ENCODE measurements at places on chromosomes 4 and X.
A peak's percentile ranks its signal among the peaks of the same experiment; 100 is the strongest.

- no peak for DNase-seq
Observed at GRCh38 chrX:115966920-115967319, 203.6 kb upstream of the AGTR2 start.

GRCh38 chr4:168981942-168982341, 28.1 kb downstream of the CBR4 start:
- no peak for DNase-seq

DNA sequence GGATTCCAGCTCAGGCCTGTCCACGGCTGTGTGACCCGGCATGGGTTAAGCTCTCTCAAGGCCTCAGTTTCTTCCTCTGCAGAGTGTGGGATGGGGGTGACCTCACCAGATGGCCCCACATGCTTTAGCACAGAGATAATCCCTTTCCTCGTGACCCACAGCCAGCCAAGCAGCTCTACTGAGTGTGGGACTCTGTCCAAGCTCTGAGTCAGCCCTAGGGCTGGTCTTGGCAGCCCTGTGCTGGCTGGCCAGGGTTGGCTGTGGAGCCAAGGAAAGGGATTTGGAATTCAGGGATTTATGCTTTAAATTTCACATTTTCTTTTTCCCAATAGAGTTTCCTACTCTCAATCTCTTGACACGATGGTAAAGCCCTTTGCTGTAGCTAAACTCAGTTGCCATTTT, 19.7 kb upstream of the SPON2 start:
- DNase-seq: peak; percentile 95

- no peak for DNase-seq
Observed at GRCh38 chrX:31209005-31209628, 137.3 kb upstream of the FTHL17 start.

DNA sequence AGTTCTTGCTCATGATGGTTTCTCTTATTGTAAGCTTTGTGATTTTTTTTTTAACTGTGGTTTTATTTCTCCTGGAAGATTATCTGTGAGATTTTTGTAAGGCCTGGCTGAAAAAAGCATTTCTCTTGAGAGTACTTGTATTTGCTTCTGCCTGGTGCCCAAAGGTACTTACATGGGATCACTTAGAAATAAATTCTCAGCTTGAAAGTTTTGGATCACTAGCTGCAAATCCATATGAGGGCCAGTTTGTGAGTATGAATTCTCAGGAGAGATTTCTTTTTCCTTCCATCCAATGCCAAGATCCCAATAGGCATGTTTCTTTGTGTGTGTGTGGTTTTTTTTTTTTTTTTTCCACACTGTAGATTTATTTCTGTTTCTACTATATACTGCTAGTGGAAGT, 1884.7 kb upstream of the PCDH7 start:
- DNase-seq: no peak

DNA sequence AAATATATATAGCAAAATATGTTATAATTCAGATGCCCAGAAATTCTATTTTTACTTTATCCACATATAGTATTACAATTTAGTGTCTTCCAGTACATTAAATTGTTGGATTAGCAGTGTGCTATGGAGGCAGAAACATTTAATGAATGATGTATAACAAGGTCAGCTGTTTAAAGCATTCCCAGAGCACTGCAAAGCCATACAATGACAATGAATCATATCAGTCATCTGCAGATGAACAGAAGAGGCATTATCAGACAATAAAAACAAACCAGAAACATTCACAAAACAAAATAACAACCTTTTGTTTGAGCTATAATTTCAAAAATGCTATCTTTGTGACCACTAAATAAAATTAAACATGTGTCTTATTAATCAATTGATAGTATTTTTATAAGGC, 524.2 kb downstream of the FAT4 start:
- no peak for DNase-seq

DNA sequence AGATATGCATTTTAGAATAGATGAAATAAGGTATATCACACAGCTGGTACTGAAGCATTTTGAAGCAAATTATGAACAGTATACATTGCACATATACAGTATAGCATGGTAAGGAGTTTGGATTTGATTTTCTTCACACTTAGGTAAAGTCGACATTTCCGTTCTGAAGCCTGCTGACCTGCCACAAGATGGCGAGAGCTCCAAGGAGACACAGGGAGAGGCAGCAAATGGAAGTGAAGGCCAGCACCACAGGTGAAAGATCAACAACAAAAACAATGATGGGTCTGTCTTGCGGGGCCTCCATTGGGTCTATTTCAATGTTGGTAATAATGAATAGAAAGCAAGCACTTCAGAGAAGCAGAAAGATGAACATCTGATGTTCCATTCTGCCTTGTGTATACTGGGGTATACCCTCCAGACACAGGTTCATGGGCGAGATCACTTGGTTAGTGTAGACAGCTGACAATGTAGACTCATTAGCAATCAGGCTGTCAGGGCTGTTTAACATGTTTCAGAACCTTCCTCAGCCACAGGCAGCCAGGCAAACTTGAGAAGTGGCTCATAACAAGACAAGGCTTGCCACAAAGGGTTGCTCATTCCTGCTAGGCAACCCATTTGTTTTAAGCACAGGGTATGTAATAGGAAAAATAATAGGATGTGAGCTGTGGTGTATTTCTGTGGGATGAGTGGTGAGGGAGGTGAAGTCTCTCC, 21.4 kb upstream of the NOX1 start:
- DNase-seq: peak; percentile 15

- no peak for DNase-seq
Observed at GRCh38 chr4:6908432-6909112, 1.1 kb upstream of the TBC1D14 start.

DNA sequence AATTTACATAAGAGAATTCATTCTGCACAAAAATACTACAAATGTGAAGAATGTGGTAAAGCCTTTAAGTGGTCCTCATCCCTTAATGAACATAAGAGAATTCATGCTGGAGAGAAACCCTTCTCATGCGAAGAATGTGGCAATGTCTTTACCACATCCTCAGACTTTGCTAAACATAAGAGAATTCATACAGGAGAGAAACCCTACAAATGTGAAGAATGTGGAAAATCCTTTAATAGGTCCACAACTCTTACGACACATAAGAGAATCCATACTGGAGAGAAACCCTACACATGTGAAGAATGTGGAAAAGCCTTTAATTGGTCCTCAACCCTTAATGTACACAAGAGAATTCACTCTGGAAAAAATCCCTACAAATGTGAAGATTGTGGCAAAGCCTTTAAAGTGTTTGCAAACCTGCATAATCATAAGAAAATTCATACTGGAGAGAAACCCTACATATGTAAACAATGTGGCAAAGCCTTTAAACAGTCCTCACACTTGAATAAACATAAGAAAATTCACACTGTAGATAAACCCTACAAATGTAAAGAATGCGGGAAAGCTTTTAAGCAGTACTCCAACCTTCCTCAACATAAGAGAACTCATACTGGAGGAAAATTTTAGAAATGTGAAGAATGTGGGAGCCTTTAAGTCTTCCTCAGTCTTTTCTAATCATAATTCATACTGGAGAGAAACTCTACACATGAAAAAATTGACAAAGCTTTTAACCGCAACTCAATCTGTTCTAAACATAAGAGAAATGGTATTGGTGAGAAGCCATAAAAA, 37.4 kb downstream of the ZNF718 start:
- no peak for DNase-seq

- DNase-seq: no peak
Observed at GRCh38 chr4:47071901-47072341, 40.6 kb downstream of the GABRB1 start.

- no peak for DNase-seq
Observed at GRCh38 chr4:53962516-53963225, 101.7 kb downstream of the CHIC2 start.

DNA sequence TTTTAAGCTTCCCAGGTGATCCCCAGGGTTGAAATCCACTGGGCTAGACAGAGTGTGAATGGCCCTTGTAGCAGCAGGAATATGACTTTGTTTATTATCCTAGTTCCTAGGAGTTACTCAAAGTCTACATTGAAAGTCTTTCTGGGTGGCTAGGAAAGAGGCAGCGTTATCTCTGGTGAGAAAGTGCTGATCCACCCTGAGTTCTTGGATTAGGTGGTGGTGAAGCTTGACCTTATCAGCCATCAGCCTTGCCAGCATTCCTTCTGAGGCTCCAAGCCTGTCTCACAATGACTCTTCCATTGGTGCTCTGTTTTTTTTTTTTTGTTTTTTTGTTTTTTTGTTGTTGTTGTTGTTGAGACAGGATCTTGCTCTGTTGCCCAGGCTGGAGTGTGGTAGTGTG, 83.1 kb upstream of the CLCN4 start:
- DNase-seq: no peak

DNA sequence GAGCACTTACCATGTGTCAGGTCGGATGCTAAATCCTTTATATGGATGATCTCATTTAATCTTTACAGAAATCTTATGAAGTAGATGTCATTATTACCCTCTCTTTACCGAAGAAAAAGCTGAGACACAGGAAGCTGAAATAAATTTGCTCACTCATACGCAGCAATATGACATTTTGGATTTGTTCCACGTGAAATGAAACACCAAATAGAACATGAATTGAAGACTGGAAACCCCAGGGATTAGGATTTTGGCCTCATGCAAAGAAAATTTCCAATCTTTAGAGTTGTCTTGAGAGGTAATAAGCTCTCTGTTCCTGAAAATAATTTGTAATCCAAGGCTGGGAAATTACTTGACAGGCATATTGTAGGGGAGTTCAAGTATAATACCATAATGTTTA, 354.4 kb upstream of the CLNK start:
- no peak for DNase-seq

DNA sequence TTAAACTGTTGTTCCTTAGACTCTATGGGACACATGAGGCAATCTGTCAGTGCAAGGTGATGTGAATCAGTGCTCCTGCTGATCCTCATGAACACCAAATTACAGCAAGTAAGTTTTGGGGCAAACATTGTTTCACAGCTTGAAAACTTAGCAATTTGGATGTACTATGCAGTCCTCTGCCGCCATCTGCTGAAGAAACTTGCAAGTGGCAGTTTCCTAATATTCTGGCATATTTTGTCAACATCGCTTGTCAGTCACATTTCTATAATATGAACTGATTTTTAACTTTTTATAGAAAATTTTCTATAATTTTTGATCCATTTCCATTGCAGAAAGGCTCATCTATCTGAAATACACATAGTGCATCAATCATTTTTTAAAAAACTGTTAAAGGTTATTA, 56.3 kb downstream of the ZAR1 start:
- DNase-seq: no peak

DNA sequence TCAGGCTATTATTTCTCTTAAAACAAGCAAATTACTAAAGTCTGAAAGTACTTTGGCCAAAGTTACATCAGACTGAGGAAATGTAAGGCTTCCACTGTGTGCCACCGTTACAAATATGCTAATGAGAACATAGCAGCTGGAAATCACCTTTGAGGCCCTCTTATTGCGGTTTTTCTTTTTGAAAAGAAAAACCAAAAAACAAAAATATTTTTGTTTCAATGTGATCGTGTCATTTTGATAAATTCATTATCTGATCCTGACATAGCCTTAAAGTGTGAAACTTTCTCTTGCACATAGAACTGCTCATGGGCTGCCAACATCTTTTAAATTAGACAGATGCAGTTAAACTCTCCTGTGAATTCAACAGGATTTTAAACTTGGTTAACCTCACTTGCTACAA, 2.8 kb upstream of the TIFA start:
- no peak for DNase-seq

DNA sequence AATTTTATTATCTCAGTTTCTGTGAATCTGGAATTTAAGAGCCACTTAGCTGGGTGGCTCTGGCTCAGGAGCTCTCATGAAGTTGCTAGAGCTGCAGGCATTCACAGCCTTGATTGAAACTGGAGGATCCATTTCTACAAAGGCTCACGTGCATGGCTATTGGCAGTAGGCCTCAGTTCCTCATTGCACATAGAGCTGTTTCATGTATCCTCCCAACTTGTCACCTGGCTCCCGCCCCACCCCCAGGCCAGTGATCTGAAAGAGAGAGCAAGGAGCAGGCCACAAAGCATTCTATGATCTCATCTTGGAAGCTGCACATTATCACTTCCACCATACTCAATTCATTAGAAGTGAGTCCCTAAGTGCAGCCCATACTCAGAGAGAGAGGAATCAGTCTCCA, 18.5 kb upstream of the AP1AR start:
- DNase-seq: no peak

- DNase-seq: no peak
Observed at GRCh38 chr4:52157641-52158316, 106.7 kb downstream of the SPATA18 start.

- DNase-seq: no peak
Observed at GRCh38 chr4:38752372-38752940, 30.3 kb downstream of the TLR10 start.

DNA sequence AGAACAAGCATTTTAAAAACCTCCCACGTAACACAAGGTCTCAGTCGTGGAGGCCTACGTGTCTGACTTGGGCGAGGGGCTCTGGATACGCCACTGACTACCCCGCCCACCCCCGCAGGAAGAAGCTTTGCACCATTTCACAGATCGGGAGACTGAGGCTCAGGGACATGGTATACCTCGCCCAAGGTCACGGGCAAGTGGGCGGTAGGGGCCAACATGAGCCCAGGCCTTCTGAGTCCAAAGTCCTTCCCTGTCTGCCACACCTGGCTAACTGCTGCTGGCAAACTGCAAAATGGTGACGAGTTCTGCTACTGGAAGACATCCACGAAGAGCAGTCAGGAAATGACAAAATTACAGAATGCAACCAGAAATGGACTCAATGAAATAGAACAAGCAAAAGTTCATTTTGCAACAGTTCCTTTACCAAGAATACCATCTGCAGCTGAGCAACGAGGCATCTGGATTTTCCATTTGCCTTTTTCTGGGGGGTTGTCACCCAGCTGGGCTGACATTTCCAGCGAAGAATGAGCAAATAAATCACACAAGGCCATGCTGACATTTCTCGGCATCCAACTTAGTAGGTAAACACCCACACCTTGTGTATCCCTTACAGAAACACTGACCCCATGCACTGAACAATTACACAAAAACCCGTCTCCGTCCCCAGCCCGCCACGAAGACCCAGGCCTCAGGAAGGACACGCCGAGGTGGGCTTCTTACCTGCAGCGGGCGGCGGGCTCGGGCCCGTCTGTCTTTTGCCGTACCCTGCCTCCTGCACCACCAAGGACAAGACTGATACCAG, 70.2 kb upstream of the AFAP1 start:
- DNase-seq: peak; percentile 60

- no peak for DNase-seq
Observed at GRCh38 chr4:187042251-187042650, 318.6 kb upstream of the FAT1 start.

DNA sequence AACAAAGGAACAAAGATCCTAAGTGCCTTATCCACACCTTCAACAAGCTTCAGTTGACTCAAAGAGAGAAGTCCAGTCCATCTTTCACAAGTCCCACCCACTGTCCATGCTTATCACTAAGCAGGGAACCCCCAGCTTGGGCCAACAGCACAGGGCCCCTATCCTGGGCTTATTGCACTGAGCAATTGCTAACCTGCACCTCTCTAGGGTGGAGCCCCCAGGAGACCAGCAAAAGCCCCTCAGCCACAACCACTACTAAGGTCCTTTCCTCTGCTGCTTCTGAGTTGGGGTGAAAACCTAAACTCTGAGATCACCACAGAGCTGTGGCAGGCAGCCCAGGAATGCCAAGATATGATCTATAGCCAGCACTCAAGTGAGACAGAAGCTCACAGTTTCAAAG, 96.7 kb upstream of the PBDC1 start:
- no peak for DNase-seq

GRCh38 chr4:40702800-40703151, 47.0 kb upstream of the NSUN7 start:
- no peak for DNase-seq
